ENCODE measurements at places on chromosomes 13 and 19.

DNA sequence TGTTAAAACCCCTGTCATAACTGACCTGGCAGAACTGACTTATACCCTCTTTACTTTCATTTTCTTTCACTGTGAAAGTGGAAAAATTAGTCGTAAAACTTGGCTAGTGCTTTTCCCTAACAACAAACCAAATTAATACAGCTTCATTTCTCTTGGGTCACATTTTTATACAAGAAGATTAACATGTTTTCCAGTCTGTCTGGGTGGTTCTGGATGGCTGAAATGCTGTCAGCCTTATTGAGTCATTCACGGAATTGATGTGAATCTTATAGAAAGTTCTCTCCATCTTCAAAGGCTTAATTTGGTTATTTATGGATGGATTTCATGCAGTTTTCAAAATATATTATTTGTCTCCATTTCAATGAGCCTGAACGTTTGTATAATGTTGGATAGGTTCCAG, 440.0 kb downstream of the KCTD12 start:
- DNase-seq = no peak

- DNase-seq = no peak
Measured at GRCh38 chr13:30810261-30810701, 74.9 kb downstream of the ALOX5AP start.

- no peak for DNase-seq
Measured at GRCh38 chr13:97205982-97206381, 16.2 kb upstream of the MBNL2 start.

GRCh38 chr19:46361915-46362314, 15.0 kb downstream of the PPP5C start:
- DNase-seq = no peak

DNA sequence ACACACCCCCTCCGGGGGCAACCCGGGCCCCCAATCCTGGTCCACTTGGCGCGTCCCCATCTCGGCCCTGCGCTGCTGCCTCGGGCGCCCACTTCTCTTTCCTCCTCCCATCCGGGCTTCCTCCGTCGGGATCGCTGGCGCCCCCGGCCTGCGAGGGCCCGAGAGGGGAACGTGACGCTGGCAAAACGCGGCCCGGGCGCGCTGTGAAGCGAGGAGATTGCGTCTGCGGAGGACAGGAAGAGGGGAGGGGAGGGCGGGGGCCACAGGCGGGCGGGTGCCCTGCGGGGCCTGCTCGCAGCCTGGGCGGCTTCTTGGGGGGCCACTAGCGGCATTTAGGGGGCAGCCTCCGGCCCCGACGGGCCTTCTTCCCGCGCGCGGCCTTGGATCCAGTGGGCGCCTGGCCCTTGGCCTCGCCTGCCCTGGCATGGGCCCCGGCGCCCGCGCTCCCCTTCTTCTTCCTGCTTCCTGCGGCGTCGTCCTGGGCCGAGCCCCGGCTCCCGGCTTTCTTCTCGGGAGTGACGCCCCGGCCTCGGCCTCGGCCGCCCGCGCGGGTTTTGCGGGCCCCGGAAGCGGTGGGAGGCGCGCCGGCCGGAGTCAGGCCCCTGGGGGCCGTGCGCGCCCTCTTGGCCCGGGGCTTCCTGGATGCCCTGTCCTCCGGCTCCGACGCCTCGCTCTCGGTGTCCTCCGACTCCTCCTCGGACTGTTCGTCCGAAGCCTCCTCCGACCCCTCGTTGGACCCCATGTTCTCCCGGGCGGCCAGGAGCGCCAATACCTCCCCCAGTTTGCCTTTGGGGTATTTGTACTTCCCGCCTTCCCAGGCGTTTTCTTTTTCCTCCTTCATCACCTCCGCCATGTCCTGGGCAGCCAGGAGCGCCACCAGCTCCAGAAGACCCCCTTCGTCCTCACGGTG, 2.2 kb downstream of the PNMA8B start:
- DNase-seq = peak; percentile 20

- DNase-seq = no peak
Measured at GRCh38 chr13:107347641-107348369, 779.9 kb upstream of the ARGLU1 start.

DNA sequence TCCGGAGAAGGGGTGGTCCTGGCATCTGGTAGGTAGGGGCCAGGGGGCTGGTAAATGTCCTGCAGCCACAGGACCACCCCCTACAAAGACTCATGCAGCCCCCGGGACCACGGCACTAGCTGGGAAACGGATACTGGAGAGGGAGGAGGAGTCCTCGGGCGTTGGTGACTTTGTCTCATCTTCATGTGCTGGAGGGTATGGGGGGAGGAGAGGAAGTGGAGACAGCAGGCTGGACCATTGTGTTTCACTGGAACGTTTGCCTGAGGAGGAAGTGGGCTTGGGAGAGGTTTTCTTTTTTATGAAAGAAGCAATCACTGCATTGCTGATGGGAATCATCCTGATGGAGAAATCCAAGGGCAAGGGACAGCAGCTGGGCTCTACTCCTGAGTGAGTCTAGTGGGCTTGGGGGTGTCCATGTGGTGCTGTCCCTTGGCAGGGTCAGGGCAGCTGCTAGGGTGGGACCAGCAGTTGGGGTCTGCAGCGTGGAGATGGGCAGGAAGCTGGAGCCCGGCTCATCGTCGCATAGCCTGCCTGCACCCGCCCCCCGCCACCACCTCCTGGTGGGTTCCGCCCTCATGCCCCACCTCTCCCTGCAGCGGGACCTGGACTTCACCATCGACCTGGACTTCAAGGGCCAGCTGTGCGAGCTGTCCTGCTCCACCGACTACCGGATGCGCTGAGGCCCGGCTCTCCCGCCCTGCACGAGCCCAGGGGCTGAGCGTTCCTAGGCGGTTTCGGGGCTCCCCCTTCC, 1.7 kb upstream of the ADM5 start:
- peak; percentile 32 for DNase-seq

DNA sequence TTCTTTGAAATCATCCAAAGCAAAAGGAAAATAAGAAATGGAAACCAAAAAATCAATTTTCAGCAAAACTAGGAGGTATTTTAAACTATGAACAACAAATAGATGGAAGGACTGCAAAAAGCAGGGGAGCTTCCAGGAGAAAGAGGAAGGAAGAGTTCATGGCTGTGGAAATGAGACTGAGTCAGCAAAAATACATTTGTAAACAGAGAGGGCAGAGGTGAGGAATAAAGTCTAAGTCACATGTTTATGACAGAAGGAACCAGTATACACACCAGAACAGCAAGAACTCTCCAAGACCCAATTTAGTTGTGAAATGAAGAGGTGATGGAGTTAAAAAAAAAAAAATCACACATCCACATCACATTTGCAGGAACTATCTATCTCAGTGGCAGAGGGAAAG, 69.6 kb downstream of the RNASEH2B start:
- peak; percentile 29 for DNase-seq

Measured in hematopoietic multipotent progenitor cell treated with erythropoietin and hydrocortisone succinate and interleukin-3 and kit ligand, for 4 days (in vitro differentiated cells).